Left hindlimb (tissue), 1 donor: ENCODE measurements at places on chromosomes 3 and 15.

GRCh38 chr3:45659661-45660566 lies 29.3 kb upstream of the SACM1L start:
- no peak for DNase-seq

DNA sequence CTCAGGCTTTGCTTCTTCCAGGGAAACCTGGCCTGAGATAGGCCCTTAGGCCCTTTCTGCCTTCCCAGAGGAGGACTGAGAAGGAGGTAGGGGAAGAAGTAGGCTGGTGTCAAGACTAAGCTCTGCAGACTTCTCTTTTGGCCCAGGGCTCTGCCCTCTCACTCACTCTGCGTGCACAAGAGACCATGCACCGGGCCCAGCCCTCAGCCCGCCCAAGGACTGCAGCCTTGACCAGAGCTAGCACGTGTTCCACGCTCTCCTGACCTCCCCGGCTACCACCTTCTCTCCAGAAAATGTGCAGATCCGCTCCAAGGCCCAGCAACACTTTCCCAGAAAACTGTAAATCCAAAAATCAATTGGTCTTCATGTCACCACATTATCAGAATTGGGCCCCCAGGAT lies 59.8 kb downstream of the SEMA5B start:
- no peak for DNase-seq

GRCh38 chr3:144286235-144286910 lies 314.8 kb downstream of the DIPK2A start:
- no peak for DNase-seq

GRCh38 chr15:80612118-80612823 lies 82.8 kb upstream of the ABHD17C start:
- no peak for DNase-seq

- DNase-seq = no peak
Measured at GRCh38 chr3:141063831-141064230, 12.7 kb downstream of the SPSB4 start.

DNA sequence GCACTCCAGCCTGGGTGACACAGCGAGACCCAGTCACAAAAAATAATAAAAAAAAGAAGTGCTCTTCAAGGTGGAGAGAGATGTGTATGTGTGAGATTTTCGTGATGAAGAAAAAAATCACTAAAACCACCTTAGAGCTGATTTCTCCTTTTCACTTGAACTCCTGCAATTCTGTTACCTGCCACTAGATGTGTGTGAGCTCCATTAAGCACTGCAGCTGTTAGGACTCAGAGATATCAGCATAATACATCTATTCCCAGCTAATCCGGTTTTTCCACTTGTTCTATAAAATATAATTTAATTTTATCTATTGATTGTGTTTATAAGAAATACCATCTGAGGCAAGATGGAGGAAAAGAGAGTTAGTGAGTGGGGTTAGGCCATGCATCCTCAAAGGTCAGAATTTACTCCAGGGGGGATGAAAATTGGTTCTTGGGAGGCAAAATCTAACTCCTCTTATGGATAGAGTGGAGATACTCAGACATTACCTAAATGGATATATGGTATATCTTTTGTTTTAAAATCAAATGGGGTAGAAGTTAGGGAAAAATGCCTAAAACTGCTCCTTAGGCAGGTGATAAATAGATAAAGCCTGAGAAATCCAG lies 152.7 kb downstream of the IL20RB start:
- no peak for DNase-seq

DNA sequence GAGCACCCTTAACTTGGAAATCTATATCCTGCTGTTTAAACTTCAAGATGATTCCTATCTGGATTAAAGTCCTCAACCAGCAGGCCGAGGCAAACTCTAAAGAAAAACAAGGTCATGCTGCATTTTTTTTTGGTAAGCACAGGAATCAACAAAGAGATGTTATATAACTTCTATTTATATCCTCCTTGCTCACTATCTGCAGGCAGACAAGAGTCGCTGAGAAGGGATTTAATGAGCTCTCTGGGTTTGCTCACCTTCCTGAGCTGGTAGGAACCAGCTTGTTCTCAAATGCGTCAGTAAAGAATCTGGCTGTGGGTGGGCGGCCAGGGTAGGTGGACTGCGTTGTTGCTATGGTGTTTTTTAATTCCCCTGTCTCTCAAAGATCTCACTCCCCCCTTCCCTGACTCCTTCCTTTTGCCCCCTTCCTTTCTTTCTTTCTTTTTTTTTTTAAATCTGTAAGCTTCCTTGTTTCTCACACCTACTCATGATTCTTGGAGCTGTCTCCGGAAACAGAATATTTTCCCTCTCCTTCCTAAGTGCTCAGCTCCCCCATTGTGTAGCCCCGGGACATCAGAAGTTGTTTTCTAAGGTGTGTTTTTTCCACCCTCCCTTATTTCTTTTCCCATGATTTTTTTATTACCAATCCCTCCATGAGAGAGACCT lies 228.8 kb upstream of the BHLHE40 start:
- peak; percentile 57 for DNase-seq

DNA sequence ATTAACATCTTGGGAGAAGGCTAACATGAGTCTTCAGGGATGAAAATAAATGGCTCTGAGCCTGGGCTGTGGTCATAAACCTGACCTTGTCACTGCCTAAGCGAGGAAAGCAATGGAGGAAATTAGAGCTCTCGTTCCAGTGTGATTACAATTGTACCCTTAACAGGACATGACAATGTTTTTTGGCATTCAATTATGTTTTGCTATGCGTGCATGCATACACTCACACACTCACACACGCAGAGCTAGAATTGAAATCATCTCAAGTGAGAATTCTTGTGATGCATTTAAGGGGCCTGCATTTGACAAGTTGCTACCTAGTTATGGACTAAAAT lies 24.1 kb downstream of the ZNF80 start:
- DNase-seq = no peak

GRCh38 chr3:157073810-157074209 lies 86.1 kb downstream of the CCNL1 start:
- no peak for DNase-seq

GRCh38 chr15:71601038-71601834 lies 209.1 kb upstream of the NR2E3 start:
- no peak for DNase-seq

GRCh38 chr3:159650726-159651125 lies 337.9 kb upstream of the IL12A start:
- DNase-seq = no peak

GRCh38 chr3:120552184-120553172 lies 43.7 kb upstream of the NDUFB4 start:
- DNase-seq = no peak

GRCh38 chr3:17765819-17766472 lies 23.5 kb upstream of the TBC1D5 start:
- DNase-seq = no peak

- DNase-seq = no peak
Measured at GRCh38 chr15:71096676-71097075, 18.6 kb upstream of the THSD4 start.

GRCh38 chr15:75167588-75168350 lies 33.9 kb upstream of the C15orf39 start:
- DNase-seq = no peak
